ENCODE measurements at places on chromosomes 4 and X. TPM values are rescaled to one million over a fixed set of nuclear protein-coding genes. Genes with fewer than 3 reads are reported as not detected.

- no peak overlapping the region for H3K27ac ChIP-seq
- H3K4me3 ChIP-seq = no peak overlapping the region
- H3K4me1 ChIP-seq = peaks cover 9% of the 10 kb centered on the region
- DNase-seq = no peak
- H3K27me3 ChIP-seq = no peaks in the 10 kb centered on the region
Observed at GRCh38 chr4:113639326-113639725, 122.2 kb downstream of the CAMK2D start.

- no peaks in the 10 kb centered on the region for H3K27me3 ChIP-seq
- H3K4me3 ChIP-seq = no peak overlapping the region
- no peak overlapping the region for H3K27ac ChIP-seq
- no peak for DNase-seq
Observed at GRCh38 chr4:54308110-54308509, 79.0 kb downstream of the PDGFRA start.

DNA sequence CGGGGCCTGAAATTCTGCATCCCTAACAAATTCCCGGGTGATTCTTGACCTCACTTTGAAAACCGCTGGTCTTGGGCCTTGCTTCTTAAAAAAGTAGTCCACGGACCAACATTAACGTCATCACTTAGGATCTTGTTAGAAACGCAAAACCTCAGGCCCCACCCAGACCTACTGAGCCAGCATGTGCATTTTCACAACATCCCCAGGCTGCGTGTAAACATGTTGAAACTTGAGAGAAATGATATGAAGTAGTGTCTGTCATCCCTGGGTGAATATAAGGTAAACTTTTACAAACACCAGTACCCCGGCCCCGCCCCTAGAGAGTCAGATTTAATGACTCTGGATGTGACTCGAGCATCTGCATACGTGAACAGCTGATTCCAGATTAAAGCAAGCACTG, 33.7 kb downstream of the SORBS2 start:
- no peaks in the 10 kb centered on the region for H3K36me3 ChIP-seq
- DNase-seq = no peak
- H3K4me3 ChIP-seq = no peak overlapping the region
- no peak overlapping the region for H3K27ac ChIP-seq
- no peaks in the 10 kb centered on the region for H3K27me3 ChIP-seq

GAGE2A gene
- total RNA-seq = not detected

DNA sequence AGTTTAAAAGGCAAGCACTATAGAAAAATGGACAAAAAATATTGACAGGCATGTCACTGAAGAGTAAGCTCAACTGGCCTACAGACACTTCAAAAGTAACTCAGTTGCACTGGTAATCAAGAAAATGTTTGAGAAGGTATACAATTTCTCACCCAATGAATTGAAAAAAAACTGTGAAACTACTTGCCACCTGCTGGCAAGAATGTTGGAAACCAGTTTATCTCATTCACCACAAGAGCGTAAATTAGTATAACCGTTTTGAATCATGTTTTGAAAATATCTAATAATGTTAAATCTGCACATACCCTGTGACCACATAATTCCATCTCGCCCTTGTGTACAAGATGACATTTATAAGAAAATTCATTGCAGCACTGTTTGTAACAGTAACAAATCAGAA, 31.7 kb downstream of the TXK start:
- no peaks in the 10 kb centered on the region for H3K27me3 ChIP-seq
- no peak overlapping the region for H3K4me3 ChIP-seq
- no peaks in the 10 kb centered on the region for H3K4me1 ChIP-seq
- H3K36me3 ChIP-seq = no peaks in the 10 kb centered on the region
- H3K27ac ChIP-seq = no peak overlapping the region

Measured in neural progenitor cell (in vitro differentiated cells).